ENCODE measurements at places on chromosomes 3 and 15.

DNA sequence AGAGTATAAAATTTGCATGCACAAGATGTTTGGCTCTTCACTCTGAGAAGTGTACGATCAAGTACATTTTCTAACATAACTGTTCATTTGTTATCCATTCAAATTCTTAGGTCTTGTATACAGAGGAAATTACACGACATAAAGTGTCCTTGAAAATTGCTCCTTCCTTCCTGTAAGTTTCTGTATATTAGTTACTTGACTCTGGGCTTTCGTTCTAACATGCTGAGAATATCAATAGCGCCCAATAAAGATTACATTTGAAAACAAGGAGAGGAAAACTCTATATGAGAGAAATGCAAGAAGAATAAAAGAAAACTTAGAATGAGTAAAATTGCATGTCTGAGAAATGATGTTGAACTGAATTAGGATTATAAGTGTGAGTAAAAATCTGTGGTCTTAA lies 722.5 kb upstream of the CADM2 start:
- DNase-seq, result no peak

DNA sequence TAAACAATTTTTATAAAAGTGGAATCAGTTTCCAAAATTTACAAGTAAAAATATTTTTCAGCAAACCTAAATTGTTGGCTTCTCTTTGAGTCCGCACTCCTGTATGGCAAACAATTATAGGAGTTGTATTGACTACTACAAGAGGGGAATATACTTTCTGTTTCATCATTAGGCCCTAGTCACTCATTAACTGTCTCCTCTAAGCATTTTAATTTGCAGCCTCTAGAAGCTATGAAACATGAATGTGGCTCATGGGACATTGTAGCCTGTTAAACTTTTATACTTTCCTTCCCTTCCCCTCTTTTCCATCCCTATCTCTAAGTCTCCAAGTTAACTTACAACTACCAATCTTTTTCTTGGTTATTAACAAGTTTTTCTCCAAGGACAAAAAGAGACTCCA lies 58.9 kb upstream of the CBLB start:
- DNase-seq, result no peak

DNA sequence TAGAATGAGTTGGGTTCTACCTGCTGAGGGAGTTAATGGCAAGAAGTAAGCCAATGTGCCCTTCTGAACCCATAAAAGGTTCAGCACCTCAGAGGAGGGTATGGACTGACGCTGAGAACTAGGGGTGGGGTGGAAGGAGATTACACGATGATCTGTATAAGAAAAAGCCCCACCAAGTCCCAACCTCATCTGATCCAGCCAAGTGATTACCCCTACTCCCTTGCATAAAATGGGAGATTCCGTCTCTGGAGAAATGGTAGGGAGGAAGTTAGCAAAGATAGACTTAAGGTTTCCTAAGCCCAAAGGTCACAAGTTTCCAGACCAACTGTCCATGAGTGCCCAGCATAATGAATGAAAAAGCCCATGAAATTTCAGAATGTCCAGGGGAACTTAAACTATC lies 7.1 kb upstream of the DVL3 start:
- peak; percentile 96 for DNase-seq

- DNase-seq, result no peak
Measured at GRCh38 chr3:191915712-191916111, 454.7 kb downstream of the PYDC2 start.

- no peak for DNase-seq
Measured at GRCh38 chr3:184332370-184333090, 4.9 kb upstream of the FAM131A start.

- DNase-seq, result peak; percentile 63
Measured at GRCh38 chr3:13346481-13347389, 73.4 kb downstream of the NUP210 start.

DNA sequence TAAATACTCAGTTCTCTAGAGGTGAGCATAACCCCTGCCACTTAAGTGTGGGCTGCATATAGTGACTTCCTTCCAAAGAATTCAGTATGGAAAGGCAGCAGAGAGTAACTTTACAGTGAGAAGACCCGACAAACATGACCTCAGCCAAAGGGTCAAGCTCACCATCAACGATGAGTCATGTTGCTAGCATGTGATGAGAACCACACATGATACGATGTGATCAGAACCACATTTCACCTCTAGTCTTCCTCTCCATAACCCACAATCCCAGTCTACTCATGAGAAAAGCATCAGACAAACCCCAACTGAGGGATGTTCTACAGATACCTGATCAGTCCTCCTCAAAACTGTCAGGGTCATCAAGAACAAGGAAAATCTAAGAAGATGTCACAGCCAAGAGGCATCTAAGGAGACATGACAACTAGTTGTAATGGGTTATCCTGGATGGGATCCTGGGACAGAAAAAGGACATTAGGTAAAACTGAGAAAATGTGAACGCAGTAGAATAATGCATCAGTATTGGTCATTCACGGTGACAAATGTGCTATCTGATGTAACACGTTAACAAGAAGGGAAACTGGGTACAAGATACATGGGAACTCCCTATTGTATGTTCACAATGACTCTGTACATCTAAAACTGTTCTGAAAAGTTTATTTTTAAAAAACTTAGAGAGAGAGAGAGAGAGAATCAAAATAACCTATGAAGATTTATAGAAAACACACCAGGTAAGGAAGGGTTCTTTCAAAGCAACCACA lies 28.3 kb downstream of the SEC61A1 start:
- DNase-seq, result peak; percentile 82

GRCh38 chr3:177185035-177185574 lies 12.2 kb downstream of the TBL1XR1 start:
- DNase-seq, result no peak

- no peak for DNase-seq
Measured at GRCh38 chr3:54712539-54712938, 215.3 kb downstream of the LRTM1 start.

- no peak for DNase-seq
Measured at GRCh38 chr3:182683858-182684257, 109.4 kb upstream of the ATP11B start.

DNA sequence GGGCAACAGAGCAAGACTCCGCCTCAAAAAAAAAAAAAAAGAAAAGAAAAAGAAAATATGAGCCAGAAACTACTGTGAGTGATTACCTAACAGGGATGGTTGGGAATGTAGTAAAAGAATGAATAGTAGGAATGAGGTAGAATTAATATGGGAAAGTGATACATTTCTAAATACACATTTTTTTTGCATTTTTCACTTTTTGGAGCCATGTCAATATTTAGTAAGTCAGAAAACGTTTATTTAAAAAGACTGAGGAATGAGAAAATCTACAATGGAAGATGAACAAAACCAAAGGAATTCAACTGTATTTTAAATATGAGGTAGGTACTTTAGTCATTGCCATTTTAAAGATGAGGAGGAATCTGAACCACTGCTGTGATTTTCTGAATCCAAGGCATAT lies 817.2 kb upstream of the CADM2 start:
- DNase-seq, result no peak

DNA sequence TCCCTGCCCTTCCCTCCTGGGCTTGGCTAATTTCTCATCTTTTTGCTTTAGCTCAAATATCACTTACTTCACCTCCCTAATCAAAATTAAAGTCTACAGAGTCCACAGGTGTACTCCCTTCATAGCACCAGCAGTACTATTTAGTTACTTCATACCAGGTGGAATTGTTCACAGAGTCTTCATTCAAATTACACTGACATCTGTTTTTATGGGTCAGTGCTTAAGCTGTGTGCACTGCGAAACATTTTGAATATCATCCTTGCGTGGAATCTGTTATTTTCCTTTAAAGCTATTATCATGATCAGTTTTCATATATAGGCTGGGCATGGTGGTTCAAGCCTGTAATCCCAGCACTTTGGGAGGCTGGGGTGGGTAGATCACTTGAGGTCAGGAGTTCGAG lies 2.7 kb upstream of the SERF2 start:
- no peak for DNase-seq

GRCh38 chr15:39100106-39100660 lies 480.7 kb upstream of the THBS1 start:
- no peak for DNase-seq

DNA sequence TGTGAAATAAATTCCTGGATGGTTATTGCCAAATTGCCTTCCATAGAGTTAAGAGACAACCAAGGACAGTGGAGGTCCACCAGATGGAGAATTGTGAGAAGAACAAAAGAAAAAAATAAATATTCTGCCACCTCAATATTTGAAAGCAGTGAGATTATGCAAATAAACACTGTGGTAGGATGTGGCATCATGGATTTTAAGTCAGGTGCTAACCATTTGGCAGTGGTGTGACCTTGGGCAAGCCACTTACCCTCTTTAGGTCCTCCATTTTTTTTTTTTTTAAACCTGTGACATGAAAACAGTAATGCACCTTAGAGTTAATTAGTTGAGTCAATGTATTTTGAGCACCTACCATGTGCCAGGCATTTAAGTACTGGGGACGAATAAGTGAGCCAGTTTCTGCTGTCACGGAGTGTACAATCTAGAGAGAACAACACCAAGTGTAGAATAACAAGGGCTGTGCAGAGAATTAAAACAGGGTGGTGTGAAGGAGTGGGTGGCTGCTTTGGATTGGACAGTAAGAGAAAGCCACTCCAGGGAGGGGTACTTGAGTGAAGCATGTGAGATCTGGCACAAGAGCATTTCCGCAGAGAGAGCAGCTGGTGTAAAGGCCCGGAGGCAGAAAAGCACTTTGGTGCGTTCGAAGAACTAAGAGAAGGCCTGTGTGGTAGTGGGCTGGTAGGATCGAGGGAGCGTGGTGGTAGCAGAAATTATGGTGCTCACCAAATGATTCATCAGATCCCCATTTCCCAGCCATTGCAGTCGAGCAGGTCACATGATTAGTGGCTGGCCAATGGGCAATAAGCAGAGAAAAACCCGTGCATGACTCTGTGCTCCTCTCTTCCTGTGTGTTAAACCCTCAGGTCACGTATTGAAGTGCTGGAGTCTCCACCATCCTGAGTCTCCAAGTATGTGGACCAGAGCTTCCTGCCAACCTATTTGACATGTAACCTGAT lies 39.2 kb downstream of the CCK start:
- DNase-seq, result peak; percentile 2

DNA sequence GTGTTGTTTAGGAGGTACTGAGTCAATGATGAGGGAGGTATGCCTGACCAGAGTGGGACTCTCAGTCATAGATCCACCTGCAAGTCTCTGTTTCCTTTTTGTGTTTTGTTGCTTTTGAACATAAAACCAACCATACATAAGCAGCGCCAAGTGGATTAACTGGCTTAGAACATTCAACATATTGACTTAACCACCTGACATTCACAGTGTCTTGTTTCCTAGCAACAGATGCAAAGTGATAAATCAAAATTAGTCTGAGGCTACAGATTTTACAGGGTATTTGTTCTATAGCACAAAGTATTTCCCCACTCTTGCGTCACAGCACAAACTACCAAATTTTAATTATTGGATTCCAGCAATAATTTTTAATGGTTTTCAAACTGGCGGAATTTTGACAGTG lies 283.8 kb downstream of the BBX start:
- no peak for DNase-seq

GRCh38 chr3:53900666-53901331 lies 9.1 kb upstream of the SELENOK start:
- no peak for DNase-seq

DNA sequence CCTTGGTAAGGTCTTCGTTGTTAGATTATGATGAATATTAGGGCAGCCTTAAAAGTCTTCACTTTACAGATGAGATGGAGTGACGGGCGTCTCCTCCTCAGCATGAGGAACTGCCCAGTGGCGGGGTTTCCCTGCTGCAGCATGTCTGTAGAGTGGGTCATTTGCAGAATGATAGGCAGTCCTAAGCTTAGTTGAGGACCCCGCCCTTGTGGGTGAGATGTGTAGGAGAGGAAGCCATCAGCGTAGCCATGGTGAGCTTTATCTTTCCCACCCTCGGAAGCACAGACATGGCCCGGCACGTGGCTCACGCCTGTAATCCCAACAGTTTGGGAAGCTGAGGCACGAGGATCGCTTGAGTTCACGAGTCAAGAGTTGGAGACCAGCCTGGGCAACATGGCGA lies 877 bp downstream of the NIT2 start:
- peak; percentile 73 for DNase-seq
